Upper lobe of right lung (tissue), 1 donor: ENCODE measurements at places on chromosomes 16 and 17. TPM values are rescaled to one million over a fixed set of nuclear protein-coding genes. Genes with fewer than 3 reads are reported as not detected.

DNA sequence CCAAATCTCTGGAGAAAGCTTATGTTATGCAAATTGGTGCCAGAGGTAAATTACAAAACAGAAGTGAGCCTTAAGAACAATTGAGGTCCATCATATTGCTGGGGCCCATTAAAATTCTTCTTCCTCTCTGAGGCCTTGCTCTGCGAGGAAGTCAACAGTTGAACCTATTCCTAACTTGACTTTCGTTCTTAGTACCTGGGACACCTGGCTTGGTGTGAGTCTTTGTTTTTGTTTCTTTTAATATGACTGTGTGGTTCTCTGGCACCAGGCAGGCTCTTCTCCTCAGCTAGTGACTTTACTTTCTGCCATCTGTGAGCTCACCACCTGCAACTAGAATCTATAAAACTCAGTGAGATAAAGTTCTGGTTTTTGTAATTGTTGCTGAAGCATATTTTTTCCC lies 120.4 kb downstream of the CBLN1 start:
- DNase-seq = no peak

DNA sequence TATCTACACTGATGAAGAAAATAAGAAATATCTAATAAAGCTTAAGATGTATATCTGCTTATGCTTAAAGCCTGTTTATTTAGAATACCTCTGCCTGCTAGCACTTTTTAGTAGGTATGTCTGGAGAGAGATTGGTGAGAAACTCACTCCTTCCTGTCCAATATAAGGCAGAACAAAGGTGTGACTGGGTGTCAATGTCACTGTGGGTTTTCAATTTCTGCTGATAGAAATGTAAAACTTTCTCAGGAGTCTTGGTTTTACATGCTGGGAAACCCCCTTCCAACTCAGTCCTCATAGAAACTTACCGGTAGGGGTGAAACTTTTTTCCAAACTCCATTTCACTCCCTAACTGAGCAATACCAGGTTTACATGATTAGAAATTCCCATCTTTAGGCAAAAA lies 17.8 kb upstream of the MPHOSPH6 start:
- DNase-seq = no peak

- DNase-seq = no peak
These were observed 124.7 kb downstream of the PRKCA start for GRCh38 chr17:66427134-66427533.

DNA sequence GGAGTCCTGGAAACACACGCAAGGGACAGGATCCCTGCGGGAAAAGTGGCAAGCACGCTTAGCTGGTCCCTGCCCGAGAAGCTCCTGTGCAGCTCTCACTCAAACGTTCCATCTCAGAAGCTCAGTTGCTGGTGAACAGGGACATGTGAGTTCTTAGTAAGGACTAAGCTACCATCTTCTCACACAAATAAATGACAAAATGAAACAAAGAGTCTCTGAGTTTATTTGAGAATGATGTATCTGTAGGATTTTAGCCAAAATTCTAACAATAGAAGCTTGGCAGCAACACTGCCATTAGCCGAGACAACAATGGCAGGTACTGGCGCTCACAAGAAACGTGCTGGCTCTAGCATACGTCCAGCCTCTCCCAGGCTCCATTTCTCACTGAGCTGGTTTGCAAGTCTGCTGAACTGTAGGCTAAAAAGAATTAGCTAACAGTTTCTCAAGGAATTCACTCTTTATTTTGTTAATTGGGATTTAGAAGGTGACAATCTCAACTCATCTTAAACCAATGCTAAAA lies 90.2 kb downstream of the VPS53 start:
- DNase-seq = no peak

- DNase-seq = no peak
These were observed 443.9 kb downstream of the TMEM114 start for GRCh38 chr16:8146256-8147012.

GRCh38 chr17:83106056-83106588 lies 26.7 kb downstream of the METRNL start:
- DNase-seq = no peak

The KCNJ2 gene
- 18.1 TPM for total RNA-seq

DNA sequence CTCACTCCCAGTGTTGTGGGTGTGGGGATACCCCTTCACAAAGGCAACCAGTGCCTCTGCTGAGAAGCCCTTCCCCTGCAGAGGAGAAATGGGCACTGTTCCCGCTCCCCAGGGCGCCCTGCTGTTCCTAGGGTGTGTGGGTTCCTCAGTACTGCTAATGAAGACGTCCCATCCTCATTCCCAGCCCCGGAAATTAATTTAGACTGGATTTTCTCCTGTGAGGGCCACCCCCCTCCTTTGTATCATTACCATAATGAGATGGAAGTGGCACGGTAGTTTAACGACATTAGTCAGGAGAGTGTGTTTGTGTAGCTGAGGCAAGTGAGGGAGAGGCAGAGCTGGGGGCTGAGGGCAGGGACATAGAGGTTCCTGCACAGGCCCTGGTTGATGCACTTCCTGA lies 53.2 kb downstream of the PIPOX start:
- DNase-seq = no peak

DNA sequence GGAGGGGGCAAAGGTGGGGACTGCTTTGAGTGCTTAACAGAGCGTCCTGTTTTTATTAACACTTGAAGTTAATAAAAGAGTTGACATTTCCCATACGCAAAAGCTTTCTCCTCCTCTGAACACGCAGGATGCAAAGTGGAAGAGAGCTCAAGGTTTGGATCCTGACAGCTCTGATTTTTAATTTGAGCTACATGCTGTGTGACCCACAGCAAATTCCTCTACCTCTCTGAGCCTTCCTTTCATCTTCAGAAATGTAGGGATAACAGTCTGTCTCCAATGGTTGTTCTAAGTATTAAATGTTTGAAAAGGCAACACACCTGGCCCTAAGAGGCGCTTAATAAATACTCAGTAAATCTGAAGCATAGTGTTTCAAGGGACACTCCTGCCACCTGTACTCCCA lies 93.0 kb downstream of the CDYL2 start:
- no peak for DNase-seq

DNA sequence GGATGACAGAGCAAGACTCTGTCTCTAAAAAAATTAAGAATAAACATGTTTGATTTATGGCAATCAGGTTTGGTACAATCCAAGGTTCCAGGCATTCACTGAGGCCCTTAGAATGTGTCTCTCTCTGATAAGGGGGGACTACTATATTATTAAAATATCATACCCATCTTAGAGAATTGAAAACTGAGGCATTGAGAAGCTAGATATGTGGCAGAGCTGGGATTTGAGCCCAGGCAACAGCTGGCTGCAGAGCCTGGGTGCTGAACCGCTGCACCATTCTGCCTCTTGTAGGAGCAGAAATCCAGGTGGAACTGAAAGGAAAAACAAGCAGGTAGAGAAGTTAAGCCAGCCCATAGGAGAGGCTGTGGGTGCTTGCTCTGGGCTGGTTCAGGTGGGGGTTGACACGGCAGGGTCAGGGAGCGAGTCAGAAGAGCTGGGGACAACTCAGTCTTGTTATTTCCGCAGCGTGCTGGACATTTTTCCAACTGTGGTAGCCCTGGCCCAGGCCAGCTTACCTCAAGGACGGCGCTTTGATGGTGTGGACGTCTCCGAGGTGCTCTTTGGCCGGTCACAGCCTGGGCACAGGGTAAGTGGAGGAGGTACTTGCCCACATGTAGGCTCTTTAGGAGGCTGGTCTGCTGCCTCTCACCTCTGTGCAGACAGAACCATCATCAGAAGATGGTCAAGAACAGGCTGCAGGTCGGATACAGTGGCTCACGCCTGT lies 62.5 kb downstream of the WIPI1 start:
- DNase-seq = no peak

DNA sequence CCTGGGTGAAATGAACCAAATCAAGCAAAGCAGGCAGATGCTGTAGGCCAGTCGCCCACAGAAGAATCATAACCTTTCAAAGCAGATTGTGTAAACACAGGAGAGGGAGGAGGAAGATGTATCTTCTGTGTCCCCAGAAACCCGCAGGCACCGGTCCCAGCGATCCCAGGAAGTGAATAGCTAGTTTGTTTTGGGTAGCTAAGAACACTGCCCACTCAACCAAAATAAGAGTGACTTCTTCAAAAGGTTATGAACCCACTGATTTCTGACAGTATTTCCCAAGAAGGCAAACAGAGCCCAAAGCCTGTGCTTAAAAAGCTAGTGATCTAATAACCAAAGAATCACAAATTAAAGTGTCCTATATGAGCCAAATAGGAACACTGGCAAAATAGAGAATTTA lies 67.8 kb downstream of the GRIN2A start:
- no peak for DNase-seq

- no peak for DNase-seq
These were observed 206.4 kb downstream of the ZFHX3 start for GRCh38 chr16:72841506-72841905.

GRCh38 chr16:64857411-64857810 lies 264.5 kb downstream of the CDH11 start:
- DNase-seq = no peak

GRCh38 chr17:30151471-30151870 lies 34.9 kb downstream of the NSRP1 start:
- no peak for DNase-seq

The MAPT gene
- total RNA-seq = 5.1 TPM

DNA sequence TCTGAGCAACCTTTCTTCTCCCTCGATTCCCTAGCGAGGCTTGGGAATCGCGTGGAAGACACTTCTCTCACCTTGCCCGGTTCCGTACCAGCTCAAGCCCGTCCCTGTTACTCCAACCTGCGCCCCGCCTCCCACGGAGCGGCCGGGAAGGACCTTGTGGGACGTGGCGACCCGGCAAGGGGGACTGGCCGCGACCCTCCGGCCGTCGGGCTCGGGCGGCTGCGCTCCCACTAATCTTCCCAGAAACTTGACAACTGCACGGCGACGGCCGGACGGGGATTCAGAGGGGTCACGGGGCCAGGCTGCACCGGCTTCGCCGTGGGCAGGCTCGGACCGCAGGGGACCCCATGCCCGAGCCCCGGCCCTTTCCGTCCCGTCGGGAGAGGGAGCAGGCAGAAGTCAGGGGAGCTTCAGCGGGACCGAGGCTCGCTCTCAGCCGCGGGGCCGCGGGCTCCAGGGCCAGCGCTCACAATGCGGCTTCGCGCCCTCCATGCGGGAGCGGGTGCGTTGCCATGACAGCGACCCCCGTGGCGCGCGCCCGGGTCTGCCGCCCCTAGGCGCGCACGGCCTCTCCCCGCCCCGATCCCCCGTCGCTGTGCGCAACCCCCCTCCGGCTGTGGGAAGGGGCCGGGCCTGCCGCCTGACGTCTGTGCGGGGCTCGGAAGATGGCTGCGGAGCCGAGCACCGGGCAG lies at the start of gene SGSM2:
TSS of gene SGSM2 (plus strand) at position 650 of the 692 bp plus-strand sequence. CDS start 188 bp downstream, outside the sequence.
- DNase-seq = peak; percentile 86

The MEIOC gene
- not detected for total RNA-seq
